ENCODE measurements at places on chromosomes 11 and 22. TPM values are rescaled to one million over a fixed set of nuclear protein-coding genes. Genes with fewer than 3 reads are reported as not detected.
A peak's percentile ranks its signal among the peaks of the same experiment; 100 is the strongest.

MRGPRF gene
- not detected for total RNA-seq

TESMIN gene
- 6.4 TPM for total RNA-seq

DNA sequence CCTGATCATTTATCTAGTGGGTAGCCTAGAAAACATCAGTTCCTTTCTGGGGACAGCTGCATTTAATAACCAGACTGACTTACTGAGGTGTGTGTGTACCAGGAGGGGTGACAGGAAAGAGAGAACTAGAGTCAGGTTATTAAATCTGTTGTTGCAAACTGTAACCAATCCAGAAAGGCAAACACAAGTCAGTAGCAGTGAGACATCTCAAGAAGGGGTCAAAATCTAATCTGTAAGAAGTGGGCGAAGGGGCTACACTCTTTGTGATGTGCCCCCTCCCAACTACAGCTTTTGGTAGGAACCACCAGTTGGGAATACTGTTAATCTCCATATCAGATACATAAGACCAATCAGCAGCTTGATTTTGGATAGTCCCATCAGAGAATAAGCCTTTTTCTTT is 26.3 kb downstream of the CUL5 start:
- DNase-seq = no peak
- H3K4me1 ChIP-seq = no peaks in the 10 kb centered on the region
- H3K27me3 ChIP-seq = no peaks in the 10 kb centered on the region
- H3K27ac ChIP-seq = no peak overlapping the region

DNA sequence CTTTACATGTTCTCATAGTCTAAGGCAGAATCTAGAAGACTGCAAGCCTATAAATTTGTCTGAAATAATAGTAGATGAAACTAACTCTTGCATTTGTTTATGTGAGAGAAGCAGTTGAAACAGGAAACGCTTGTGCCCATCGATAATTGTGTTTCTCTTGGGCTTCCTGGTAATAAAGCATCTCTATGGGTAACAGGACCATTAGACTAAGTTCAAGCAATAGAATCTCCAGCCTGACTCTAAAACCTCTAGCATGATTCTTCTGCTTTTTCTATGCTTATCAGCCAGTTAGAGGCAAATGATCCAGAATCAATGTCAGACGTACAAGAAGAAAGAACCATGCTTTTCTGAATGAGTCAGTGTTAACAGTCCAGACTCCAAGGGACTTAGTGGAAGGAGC is 1734.4 kb downstream of the LRRC4C start:
- DNase-seq = no peak
- H3K27me3 ChIP-seq = no peaks in the 10 kb centered on the region
- no peaks in the 10 kb centered on the region for H3K36me3 ChIP-seq
- no peak overlapping the region for H3K4me3 ChIP-seq

- H3K36me3 ChIP-seq = peaks cover 70% of the 10 kb centered on the region
- no peak overlapping the region for H3K4me3 ChIP-seq
- H3K27ac ChIP-seq = peak overlapping the region; percentile 47
- DNase-seq = no peak
- peaks cover 12% of the 10 kb centered on the region for H3K4me1 ChIP-seq
- H3K27me3 ChIP-seq = no peaks in the 10 kb centered on the region
Measured at GRCh38 chr11:10488934-10489691, 34.0 kb downstream of the AMPD3 start.

DNA sequence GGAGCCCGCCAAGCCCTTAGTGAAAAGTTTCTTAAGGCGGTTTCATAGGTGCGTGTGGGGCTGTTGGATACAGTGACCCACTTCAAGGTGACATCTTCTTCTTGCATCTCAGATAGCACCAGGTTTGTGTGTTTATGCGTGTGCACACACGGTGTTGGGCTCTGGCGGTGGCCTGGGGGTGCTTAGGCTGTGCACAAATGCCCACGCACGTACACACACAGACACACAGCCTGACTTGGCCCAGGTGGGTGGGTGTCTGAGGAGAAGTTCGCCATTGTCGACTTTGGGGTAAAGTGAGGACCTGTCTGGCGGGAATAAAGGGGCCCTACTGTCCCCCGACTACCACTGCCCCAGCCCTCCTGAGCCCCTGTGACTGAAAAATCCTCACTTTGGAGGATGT is 103.8 kb downstream of the KCNQ1 start:
- H3K36me3 ChIP-seq = no peaks in the 10 kb centered on the region
- no peak for DNase-seq
- no peak overlapping the region for H3K4me3 ChIP-seq
- no peaks in the 10 kb centered on the region for H3K4me1 ChIP-seq
- H3K27me3 ChIP-seq = no peaks in the 10 kb centered on the region

DNA sequence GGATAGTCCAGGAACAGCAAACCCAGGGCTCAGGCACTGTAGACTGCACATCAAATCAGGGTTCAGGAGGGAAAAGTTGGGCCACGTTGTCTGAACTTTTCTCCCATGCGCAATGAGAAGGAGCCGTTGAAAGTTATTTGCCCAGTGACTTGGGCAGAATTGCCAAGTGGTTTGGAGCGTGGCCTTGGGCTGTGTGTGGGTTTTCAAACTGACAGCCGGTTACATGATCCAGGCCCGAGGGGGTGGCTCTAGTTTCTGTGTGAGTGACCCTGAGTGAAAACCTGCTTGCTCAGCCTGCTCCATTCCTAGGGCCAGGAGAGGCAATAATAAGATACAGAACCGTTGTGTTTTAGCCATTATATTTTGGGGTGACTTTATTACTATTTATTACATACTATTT is 20.3 kb downstream of the MB start:
- DNase-seq = no peak
- no peaks in the 10 kb centered on the region for H3K4me1 ChIP-seq
- H3K27me3 ChIP-seq = no peaks in the 10 kb centered on the region

GRCh38 chr11:69173925-69174581 is 18.3 kb downstream of the SMIM38 start:
- H3K27me3 ChIP-seq = no peaks in the 10 kb centered on the region
- no peaks in the 10 kb centered on the region for H3K36me3 ChIP-seq
- H3K27ac ChIP-seq = no peak overlapping the region
- no peaks in the 10 kb centered on the region for H3K4me1 ChIP-seq
- DNase-seq = no peak
- H3K4me3 ChIP-seq = no peak overlapping the region

- no peaks in the 10 kb centered on the region for H3K4me1 ChIP-seq
- no peak for DNase-seq
- H3K36me3 ChIP-seq = no peaks in the 10 kb centered on the region
- H3K27ac ChIP-seq = no peak overlapping the region
- H3K27me3 ChIP-seq = no peaks in the 10 kb centered on the region
Measured at GRCh38 chr11:76083563-76084451, 122.5 kb downstream of the WNT11 start.

All from CD4-positive, CD25-positive, alpha-beta regulatory T cell (primary cell).